Activated CD4-positive, alpha-beta T cell treated with anti-CD3 and anti-CD28 coated beads for 4 hours (primary cell): ENCODE measurements at places on chromosomes 1 and 21.

- peak; percentile 16 for DNase-seq
Measured at GRCh38 chr1:111516005-111516535, 12.6 kb upstream of the ADORA3 start.

DNA sequence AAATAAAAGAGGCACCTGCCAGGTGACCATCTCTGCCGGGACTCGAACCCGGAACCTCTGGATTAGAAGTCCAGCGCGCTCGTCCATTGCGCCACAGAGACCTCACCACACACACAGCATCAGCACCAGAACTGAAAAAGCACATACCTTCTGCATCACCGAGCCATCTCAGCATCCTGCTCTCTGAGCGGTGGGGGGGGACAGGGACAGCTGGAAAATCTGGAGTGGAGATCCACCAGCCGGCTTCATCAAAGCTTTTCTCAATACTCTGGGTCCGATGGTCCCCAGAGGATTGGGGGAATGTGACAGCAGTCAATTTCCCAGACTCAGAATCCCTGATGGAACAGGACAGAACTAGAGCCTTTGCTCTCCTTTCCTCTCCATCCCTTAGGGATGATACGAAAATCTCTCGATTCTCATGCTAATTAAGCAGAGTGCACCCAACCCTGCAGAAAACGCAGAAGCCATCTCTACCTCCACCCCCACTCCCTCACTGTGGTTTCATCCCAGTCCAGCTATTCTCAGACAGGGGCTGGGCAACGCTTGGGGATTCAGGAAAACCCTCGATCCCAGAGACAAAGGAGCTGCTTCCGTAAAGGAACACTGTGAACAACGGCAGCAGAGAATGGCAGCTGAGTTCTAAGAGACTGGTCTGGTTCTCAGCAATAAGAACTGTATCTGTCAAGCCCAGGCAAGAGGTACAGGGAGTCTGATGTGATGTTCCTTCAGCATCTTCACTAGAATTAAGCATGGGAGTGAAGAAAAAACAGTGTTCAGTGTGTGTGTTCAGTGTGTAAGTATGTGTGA, 29.6 kb upstream of the CADM3 start:
- DNase-seq, result no peak

DNA sequence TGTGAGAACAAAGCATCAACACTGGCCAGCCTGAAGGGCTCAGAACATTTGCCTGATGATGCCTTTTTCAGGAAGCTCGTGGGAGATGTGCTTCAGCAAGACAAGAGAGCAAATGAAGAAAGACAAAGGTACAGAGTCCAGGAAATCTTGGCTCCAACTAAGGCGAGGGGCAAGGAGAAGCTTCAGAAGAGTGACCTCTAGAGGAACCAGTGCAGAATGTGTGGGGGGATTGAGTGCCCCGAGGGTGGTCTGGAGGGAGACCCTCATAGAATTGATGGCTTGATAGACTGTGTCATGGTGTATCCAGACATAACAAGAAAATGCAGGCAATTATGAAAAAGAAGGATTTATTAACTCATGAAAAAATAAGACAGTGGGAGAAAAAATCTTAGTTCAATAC, 15.3 kb upstream of the NLRP3 start:
- DNase-seq, result no peak

GRCh38 chr1:155979597-155980343, 1.4 kb upstream of the ARHGEF2 start:
- no peak for DNase-seq

GRCh38 chr1:21875621-21876063, 61.5 kb downstream of the HSPG2 start:
- no peak for DNase-seq

DNA sequence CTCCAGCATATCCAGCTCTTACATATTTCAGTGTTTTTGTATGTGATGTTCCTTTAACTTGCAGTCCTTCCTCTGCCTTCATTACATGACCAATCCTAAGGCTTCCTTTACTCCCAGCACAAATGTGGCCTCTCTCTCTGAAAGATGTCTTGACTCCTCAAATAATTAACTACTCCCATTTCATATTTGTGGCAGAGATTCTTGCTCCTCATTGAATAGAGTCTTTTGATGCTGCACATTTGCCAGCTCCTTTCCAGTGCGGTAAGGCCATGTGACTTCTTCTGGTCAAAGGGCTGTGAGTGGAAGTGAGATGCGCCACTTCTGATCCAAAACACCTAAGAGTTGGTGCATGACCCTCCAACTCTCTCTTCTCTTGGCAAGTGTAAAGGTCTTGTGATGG, 19.1 kb upstream of the LAMC1 start:
- no peak for DNase-seq

- no peak for DNase-seq
Measured at GRCh38 chr1:93324486-93325464, 20.9 kb upstream of the DR1 start.
